ENCODE measurements at places on chromosomes 3 and 15. TPM values are rescaled to one million over a fixed set of nuclear protein-coding genes. Genes with fewer than 3 reads are reported as not detected.

Gene PPP2R3A
- 39.4 TPM for total RNA-seq

Gene NXPE3
- total RNA-seq = 2.5 TPM

Gene AHSG
- not detected for total RNA-seq

Gene CEMIP
- 9.7 TPM for total RNA-seq

Gene DPPA4
- total RNA-seq = not detected

Gene TFRC
- total RNA-seq = 48.3 TPM

Gene SCAMP5
- 1.3 TPM for total RNA-seq

Gene RHOV
- 111 TPM for total RNA-seq

Gene CCR9
- total RNA-seq = 0.25 TPM

Gene SLC22A14
- total RNA-seq = 0.10 TPM

Gene LDHAL6B
- total RNA-seq = not detected

- DNase-seq = no peak
Measured at GRCh38 chr15:29870495-29871151, 48.4 kb upstream of the TJP1 start.

GRCh38 chr3:8638994-8639658 lies 5.5 kb downstream of the SSUH2 start:
- no peak for DNase-seq

DNA sequence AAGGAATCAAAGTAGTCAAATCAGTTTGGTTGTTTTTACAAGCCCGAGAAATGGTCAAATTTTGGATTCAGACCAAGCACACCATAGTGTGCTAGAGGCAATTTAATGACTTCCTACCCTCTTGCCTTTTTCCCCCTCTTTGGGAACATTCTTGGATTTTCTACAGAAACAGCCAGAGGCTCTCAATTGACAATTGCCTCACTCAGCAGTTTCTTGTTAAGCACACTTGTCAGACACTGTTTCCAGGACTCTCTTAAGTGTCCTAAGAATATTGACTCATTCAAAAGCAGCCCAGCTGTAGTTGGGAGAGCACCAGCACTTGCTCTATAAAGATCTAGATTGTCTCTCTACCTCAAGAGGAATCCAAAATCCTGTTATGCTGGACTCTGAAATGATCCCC lies 1.5 kb upstream of the SLC35G2 start:
- no peak for DNase-seq

- DNase-seq = no peak
Measured at GRCh38 chr3:73624017-73624820, 522 bp downstream of the PDZRN3 start.

GRCh38 chr15:78840661-78841375 lies 29.6 kb upstream of the ADAMTS7 start:
- peak; percentile 16 for DNase-seq

GRCh38 chr15:80789796-80790195 lies 10.6 kb downstream of the CEMIP start:
- DNase-seq = peak; percentile 40

DNA sequence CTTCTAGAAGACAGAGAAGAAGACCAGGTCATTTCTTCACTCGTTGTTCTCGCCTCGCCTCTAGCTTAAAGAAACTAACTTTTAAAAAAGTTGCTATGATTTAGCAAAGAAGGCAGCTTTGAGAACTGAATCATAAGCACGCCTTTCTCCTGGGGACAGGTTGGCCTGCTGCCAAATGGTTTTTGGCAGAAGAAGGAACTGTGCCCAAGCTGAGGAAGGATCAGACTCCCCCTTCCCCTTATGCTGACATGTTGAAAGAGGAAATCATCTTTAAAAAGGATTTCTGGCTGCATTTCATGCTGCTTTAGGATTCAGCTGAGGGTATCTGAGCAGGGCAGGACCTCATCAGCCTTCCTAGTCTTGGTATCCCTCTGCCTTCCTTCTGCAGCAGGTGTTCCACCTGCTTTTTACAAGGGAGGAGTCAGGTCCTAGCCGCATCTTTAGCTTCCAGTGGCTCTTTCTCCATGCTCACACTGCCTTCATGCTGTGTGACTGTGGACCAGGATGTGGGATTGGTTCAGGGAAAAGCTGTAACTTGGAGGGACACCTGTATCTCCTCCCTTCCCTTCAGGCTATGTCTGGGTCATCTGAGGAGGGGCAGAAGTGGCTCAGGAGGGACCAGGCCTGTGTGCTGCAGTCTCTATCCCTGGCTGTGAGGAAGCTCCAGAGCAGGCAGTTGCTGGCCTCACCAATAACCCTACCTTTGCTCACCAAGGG lies 34.1 kb upstream of the HACD2 start:
- peak; percentile 76 for DNase-seq

DNA sequence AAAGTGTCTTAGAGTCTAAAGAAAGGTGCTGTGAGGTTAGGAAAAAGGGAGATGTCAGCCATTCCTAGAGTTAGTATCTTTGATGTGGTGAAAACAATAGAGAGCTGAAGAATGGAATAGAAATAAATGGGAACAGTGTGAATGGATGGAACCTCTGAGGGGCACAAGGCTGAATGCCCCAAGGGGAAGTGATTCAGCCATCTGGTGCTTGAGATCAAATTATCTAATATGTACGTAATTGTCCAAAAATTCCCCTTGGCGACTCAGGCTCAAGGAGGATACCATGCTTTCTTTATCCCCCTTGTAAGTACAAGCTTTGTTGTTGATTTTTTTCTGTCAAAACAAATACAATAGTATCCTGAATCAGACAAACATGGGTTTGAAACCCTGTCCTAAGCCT lies 361.6 kb downstream of the LSAMP start:
- no peak for DNase-seq

DNA sequence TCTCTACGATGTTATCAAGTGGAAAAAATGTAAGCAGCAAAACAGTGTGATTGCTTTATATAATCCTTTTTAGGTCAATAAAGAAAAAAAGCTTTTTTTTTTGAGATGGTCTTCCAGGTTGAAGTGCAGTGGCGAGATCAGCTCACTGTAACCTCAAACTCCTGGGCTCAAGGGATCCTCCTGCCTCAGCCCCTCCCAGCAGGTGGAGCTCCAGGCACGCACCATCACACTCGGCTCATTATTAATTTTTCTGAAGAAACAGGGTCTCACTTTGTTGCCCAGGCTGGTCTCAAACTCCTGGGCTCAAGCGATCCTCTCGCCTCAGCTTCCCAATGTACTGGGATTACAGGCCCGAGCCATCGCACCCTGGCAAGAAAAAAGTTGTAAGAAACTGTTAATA lies 17.3 kb downstream of the RNF168 start:
- DNase-seq = no peak

DNA sequence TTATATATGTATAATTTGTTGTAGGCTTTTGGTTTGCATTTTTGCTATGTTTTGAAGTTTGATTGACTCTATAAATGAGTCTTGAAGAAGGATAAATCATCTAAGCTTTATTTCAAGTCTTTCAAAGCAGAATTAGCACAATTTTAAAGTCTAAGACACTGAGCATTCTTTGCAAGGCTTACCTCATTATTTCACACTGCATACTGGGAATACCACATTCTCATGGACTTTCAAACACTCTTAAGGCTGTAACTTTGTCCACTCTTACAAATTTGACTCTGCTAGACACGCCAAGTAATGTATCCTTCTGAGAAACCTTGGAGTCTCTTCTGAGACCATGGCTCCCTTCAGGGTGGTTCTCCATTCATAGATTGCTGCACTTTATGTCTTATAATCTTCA lies 281.3 kb upstream of the COL8A1 start:
- no peak for DNase-seq

DNA sequence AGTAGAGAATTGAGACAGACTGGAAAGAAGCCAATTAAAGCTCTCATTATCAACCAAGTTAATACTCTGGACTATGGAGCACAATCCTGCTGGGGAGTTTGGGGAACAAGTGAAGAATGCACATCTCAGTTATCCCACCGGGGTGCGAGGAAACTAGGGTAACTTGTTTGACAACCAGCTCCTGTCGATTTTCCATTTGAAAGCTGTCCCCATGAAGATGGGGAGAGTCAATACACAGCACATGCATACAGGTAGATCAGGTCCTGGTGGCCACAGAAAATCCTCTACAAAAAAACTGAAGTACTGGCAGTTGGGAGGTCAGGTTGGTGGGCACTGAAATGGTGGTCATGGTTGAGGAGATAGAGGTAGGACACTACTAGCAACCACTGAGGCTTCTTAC lies 25.7 kb upstream of the GRAMD1C start:
- no peak for DNase-seq

- DNase-seq = no peak
Measured at GRCh38 chr3:141427764-141428163, 59.1 kb upstream of the RASA2 start.

DNA sequence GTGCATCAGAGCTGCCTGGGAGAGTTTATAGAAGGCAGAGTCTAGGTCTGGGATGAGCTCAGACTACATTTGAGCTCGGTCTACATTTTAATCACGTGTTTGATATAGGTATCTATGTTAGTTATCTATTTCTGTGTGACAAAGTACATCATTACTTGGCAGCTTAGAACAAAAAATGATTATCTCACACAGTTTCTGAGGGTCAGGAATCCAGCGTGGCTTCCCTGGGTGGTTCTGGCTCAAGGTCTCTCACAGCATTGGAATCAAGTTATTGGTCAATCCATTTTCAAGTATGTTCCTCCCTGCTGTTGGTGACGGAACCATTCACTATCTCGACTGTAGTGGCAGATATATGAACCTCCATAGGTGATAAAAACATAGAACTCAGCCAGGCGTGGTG lies 71.7 kb downstream of the ABHD5 start:
- no peak for DNase-seq

GRCh38 chr15:66698318-66698961 lies 3.6 kb upstream of the SMAD6 start:
- no peak for DNase-seq

DNA sequence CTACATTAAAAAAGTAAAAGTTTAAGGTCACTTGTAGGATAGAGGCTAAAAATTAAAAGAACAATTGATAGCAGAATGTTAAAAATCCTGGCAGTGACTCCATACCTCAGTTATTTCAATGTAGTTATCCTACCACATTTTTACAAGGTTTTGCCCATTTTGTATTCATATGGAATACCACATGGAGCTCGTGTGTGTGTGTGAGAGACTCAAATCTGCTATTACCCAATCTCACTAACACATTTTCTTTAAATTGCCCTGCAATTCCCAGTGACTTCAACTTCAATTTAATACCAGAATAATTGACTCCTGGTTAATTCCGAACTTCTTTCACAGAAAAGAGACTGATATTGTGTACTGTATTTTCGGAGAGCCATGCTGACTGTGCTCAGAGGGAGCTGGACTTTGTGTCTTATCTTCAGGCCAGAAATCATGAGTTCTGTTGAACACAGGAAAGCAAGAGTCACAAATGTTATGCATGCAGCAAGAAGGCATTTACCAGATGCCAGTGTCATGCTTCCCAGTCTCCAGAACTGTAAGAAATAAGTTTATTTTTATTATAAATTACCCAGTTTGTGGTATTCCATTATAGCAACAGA lies 529.0 kb upstream of the NECTIN3 start:
- no peak for DNase-seq

DNA sequence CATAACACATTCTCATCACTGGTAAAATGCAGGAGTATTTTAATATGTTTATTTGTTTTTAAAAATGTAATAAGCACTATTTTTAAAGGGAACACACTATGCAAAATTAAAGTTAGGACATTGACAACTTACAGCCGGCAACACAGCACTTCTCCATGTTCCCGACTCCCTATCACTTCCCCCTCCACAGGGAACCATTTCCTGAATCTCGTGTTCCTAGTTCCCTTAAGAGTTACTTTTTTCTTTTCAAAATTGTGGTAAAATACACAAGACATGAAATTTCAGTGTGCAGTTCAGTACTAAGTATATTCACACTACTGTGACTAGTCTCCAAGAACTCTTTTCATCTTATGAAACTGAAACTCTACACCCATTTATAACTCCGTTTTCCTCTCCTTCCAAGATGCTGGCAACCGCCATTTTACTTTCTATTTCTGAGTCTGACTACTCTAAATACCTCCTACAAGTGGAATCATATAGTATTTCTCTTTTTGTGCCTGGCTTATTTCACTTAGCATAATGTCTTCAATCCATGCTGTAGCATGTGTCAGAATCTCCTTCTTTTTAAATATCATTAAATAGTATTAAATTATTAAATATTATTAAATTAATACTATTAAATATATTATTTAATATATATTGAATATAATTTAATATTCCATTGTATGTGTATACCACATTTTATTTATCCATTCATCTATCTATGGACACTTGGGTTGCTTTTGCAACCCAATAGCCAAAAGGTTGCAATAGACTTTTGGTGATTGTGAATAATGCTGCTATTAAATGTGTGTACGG lies 25.9 kb upstream of the UBE2Q2 start:
- DNase-seq = no peak

DNA sequence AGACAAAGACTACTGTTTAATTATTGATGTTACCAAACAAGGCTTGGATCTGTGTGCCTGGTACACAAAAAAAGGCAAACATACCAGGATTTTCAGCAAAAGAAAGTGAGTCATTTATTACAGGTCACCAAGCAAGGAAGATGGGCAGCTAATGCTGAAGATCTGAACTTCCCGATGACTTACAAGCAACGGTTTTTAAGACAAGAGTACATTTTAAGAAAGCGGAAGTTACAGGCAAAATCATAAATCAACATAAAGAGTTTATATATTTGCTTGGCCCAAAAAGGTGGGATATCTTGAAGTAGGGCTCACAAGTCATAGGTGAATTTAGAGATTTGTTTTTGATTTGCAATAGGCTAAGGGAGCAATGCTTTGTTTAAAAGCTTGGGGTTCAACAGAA lies 125.4 kb upstream of the SPATA16 start:
- DNase-seq = no peak

GRCh38 chr3:106920609-106921008 lies 456.6 kb upstream of the CCDC54 start:
- DNase-seq = no peak

GRCh38 chr3:149581681-149582370 lies 76.0 kb downstream of the WWTR1 start:
- DNase-seq = peak; percentile 39

- DNase-seq = no peak
Measured at GRCh38 chr3:158765518-158766205, 33.4 kb upstream of the RARRES1 start.

- no peak for DNase-seq
Measured at GRCh38 chr3:195558602-195559001, 15.5 kb upstream of the PPP1R2 start.

GRCh38 chr3:134228035-134228434 lies 22.6 kb downstream of the RYK start:
- no peak for DNase-seq

- no peak for DNase-seq
Measured at GRCh38 chr3:88267441-88267840, 117.7 kb downstream of the C3orf38 start.

DNA sequence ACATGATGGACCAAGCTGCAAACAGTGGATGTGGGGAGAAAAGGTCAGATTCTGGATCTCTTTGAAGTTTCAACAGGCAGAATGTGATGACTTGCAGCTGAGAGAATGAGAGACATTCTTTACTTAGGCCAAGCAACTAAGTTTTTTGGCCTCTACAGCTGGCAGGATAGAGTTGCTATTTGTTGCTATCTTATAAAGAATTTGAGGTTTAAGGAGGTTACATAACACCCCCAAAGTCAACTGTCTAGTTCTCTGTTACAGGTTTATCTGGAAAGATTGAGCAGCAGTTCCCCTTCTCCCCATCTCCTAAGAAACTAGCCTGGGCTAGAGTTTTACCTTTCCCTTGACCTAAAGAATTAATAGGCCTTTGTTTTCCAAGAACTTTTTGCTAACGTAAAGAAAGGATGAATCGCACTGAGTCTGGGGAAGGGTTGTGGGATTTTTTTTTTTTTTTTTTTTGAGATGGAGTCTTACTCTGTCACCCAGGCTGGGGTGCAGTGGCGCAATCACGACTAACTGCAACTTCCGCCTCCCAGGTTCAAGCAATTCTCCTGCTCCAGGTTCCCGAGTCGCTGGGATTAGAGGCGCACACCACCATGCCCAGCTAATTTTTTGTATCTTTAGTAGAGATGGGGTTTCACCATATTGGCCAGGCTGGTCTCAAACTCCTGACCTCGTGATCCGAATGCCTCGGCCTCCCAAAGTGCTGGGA lies 26.6 kb upstream of the SLMAP start:
- no peak for DNase-seq
